Stimulated activated CD4-positive, alpha-beta T cell treated with anti-CD3 and anti-CD28 coated beads, Interleukin-15, amount 100 ng/mL, for 1 hour (primary cell): ENCODE measurements at places on chromosomes 12 and 14.

DNA sequence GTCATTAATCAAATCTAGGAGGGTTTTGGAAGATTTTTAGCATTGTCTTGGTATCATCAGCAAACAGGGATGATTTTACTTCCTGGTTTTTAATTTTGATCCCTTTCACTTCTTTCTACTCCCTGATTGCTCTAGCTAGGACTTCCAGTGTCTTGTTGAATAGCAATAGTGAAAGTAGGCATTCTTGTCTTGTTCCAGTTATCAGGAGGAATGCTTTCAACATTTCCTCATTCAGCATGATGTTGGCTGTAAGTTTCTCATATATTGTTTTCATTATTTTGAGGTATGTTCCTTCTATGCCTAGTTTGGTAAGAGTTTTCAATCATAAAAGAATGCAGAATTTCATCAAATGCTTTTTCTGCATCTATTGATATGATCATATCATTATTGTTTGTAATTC is 244.2 kb upstream of the CLEC14A start:
- no peak for DNase-seq

DNA sequence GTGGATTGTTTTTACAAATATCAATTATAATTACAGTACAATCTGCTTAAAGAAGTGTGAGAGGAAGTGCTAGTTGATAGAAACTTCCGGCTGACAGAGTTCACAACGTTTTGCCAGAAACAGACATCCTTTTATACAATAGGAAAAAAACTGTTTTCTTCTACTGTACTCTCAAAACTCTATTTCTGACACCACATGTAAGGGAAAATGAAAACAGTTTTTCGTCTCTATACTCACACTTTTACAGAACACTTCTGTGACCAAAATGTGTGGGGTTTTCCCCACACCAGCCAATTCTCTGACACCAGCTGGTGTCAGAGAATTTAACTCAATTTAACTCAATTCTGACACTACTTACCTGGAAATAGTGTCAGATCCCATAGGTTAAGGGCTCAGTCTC is 24.2 kb upstream of the HIF1A start:
- no peak for DNase-seq

DNA sequence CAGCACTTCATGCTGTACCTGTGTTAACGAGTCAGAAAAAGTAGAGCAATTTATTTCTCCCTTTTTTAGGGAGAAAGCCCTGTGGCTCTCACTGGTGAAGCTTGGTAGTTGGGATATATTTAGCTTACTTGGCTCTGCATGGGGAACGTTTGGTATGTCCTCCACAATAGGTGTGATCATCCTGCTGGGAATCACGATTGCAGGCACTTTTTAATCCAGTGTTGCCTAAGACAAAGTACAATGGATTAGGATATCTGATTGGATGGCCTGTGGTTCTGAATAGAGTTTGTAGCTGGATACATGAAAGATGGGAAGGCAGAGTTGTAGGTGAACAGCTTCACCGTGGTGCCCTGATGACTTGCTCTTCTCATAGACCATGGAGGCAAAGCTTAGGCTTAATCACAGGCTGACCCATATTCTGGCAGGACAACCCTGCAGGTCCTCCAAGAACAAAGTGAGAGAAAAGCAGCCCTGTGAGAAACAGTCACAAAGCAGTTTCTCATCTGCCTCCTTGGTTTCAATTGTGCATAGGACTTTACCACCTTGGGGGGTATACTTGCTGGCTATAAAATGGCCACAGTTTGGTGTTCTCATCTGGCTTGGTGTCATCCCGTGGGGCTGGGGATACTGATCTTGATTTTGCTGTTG is 7.5 kb downstream of the RESF1 start:
- DNase-seq: no peak

DNA sequence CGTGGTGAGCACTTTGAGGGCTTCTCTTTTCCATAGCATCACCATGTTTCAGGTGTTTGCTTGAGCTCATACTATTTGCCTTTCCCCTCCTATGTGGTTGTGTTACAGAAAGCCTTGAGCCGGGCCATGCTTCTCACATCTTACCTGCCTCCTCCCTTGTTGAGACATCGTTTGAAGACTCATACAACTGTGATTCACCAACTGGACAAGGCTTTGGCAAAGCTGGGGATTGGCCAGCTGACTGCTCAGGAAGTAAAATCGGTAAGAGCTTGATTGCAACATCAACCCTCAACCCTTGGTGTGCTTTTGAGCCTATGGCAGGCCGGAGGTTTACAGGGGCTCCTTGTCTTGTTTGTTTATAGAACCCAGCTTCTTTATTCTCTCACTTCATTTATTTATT is 8.1 kb downstream of the LETMD1 start:
- no peak for DNase-seq

DNA sequence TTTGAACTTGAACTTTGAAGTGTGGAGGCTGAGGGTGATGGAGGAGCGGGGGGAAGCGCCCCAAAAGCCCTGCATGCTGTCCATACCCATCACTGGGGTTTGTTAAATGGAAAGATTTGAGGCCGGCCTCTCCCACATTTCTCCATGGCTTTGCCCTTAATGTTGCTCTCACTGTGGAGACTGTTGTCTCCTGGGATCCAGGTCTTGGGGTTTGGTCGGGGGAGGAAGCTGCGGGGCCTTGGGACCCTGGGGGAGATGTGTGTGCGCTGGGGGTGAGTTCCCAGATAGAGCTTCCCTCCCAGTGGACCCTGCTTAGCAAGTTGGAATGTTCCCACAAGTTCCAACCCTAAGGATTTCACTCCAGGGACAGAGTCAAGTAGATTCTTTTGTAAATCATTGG is 28.0 kb upstream of the LRTM2 start:
- DNase-seq: no peak

DNA sequence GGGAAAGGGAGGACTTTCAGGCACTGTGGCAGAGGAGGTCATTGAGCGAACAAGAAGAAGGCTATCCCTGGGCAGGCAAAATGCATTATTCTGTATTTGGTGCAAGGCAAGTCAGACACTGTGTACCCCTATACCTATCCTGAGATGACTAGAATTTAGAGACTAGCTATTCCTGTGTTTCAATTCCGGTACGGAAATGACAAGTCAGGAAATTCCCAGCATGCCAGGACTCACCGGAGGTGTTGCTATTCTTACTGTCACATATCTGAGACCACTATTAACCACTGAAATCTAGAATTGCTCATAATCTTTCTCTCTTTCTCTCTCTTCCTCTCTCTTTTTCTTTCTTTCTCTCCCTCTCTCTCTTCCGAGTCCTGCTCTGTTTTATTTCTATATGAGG is 297.1 kb downstream of the PDZRN4 start:
- no peak for DNase-seq

DNA sequence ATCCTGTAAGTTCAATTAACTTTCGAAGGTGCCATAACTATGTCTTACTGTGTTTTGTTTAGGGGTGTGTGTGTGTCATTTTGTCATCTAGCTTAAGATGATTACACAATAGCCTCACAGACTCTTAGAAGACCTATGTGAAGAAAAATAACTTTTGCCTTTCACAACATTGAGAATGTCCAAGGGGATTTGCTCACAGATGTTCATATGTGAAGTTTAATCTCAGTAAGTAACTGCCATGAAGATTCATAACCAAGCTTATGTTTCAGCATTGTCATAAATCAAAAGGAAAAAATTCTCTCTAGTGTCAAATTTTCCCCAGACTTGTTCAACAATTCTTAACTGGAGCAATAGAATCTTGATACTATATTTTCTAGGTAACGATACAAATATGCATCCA is 226.1 kb upstream of the PRKD1 start:
- DNase-seq: no peak

- DNase-seq: no peak
Observed at GRCh38 chr14:48723841-48724495, 862.2 kb downstream of the RPS29 start.

DNA sequence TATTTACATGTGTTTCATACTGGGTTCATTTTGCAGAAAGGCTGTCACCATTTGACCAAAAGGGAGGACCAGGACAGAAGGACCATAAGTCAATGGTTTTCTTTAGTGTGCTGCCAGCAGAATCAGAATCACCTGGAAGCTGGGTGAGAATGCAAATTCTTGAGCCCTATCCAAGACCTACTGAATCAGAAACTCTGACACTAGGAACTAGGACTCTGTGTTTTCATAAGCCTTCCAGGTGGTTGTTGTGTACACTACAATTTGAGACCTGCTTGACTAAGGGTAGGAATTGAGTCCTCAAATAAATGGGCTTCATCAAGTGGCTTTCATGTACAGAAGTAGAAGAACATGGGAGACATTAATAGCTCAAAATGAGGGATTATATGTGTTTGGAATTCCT is 32.2 kb downstream of the PDE6H start:
- DNase-seq: no peak
